G401 (cell line): ENCODE measurements at places on chromosomes 5 and 9. TPM values are rescaled to one million over a fixed set of nuclear protein-coding genes. Genes with fewer than 3 reads are reported as not detected.
A peak's percentile ranks its signal among the peaks of the same experiment; 100 is the strongest.

Gene IFNE
- total RNA-seq = not detected in 2 replicates

Gene IRX2
- not detected in 2 replicates for total RNA-seq

Gene NUTM2F
- total RNA-seq = not detected in 2 replicates

GRCh38 chr5:36646507-36647023, 40.2 kb downstream of the SLC1A3 start:
- DNase-seq = no peak

DNA sequence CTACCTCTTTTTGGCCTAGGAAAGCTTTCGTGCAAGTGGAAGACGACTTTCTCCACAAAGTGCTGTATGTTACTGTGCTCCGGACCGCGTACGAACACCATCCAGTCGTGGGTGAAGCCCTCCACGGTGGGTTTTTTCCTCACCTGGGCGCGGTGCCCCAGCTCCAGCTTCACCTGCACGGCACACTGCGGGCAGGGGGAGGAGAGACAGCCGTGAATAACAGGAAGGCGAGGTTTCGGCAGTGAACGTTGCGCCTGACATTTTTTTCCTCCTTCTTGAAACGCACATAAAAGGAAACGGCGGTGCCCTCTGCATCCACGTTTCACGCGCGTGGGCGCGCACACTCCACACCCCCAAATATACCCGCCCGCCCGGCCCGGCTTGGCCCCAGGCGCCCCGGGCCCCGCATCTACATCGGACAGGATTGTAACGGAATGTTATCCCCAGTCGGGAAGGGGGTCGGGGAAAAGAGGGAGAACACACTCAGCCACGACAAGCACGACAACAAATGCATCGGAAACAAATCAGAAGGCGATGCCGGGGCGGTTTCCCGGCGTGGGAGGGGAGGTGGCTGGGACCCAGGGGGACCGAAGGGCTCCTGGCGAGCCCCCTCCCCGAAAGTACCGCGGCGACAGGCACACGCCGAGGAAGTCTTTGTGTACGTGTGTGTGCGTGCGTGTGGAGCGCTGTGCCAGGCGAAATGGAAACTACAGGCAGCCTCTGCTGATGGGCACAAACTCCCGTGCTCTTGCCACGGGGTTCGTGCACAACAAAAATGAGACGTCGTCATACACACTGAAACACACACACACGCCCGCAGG, 1.4 kb downstream of the MLLT3 start:
- DNase-seq = peak; percentile 44

DNA sequence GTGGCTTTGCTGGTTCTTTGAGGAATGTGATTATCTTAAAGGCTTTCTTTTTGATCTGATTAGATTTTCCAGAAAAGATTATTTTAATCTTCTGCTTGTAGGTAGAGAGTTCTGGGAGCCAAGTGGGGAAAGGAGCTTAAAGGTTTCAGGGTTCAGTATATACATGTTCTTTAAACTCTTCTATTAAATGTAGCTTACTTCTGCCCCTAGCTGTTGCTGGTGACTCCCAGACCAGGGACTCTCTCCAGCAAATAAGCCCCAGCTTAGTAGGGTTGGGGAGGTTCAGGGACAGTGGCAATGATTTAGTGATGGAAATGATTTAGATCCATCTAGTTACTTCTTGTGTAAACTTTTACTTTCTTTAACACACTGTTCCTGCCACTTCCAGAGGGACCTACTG, 72.2 kb downstream of the SLC12A2 start:
- DNase-seq = no peak

GRCh38 chr5:36175043-36175442, 23.1 kb downstream of the SKP2 start:
- no peak for DNase-seq

GRCh38 chr5:165201771-165202518, 1696.5 kb downstream of the MAT2B start:
- DNase-seq = no peak

DNA sequence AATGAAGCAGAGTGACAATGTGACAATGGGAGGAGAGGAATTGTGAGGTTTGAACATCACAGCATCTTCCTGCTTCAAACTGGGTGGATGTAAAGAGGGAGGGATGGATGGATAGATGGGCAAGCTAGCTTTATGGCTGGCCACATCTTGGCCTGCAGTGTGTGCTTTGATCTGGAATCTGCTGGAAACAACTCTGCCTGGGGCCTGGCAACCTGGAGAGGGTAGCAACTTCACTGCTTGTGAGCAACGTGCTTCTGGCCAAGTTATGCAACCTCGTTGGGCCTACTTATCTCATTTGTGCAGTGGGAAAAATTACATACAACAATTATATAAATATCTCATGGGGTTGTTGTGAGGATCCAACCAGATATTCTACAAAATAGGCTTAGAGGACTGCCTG, 5.3 kb downstream of the IL9 start:
- no peak for DNase-seq

GRCh38 chr9:135898634-135899407, 8.5 kb downstream of the CAMSAP1 start:
- DNase-seq = no peak

GRCh38 chr5:39015743-39016586, 58.2 kb downstream of the RICTOR start:
- no peak for DNase-seq

DNA sequence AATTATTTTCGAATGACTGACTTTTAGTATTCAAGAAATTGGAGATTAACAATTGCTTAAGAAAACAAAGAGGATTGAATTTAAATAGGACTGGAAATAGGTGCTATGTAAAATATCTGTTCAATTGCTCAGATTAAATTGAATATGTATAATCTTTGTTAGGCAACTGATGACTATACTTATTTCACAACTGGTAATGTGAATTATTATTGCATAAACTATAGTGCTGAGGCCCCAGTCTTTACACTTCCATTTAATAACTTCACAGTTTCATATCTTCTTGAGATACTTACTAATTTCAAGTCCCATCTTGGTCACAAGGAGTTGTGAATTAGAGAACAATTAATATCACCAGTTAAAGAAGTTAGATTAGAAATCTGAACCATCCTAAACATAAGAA, 16.7 kb downstream of the CEP78 start:
- DNase-seq = no peak

- no peak for DNase-seq
These were observed 335.8 kb upstream of the DAB2 start for GRCh38 chr5:39760385-39761198.
